Panc1 (cell line): ENCODE measurements at places on chromosomes 6 and 20. TPM values are rescaled to one million over a fixed set of nuclear protein-coding genes. Genes with fewer than 3 reads are reported as not detected.

The SLC17A4 gene
- not detected for total RNA-seq

The TRAPPC3L gene
- not detected for total RNA-seq

The ITPR3 gene
- 65.8 TPM for total RNA-seq

The TNNC2 gene
- 0.26 TPM for total RNA-seq

The PAX1 gene
- not detected for total RNA-seq

The ELOVL2 gene
- total RNA-seq, result 27.8 TPM

The CAP2 gene
- 37.0 TPM for total RNA-seq

The CDC40 gene
- 37.0 TPM for total RNA-seq

The LAMA4 gene
- total RNA-seq, result 11.9 TPM

The GSTA1 gene
- 0.28 TPM for total RNA-seq

The TPD52L2 gene
- 113 TPM for total RNA-seq

DNA sequence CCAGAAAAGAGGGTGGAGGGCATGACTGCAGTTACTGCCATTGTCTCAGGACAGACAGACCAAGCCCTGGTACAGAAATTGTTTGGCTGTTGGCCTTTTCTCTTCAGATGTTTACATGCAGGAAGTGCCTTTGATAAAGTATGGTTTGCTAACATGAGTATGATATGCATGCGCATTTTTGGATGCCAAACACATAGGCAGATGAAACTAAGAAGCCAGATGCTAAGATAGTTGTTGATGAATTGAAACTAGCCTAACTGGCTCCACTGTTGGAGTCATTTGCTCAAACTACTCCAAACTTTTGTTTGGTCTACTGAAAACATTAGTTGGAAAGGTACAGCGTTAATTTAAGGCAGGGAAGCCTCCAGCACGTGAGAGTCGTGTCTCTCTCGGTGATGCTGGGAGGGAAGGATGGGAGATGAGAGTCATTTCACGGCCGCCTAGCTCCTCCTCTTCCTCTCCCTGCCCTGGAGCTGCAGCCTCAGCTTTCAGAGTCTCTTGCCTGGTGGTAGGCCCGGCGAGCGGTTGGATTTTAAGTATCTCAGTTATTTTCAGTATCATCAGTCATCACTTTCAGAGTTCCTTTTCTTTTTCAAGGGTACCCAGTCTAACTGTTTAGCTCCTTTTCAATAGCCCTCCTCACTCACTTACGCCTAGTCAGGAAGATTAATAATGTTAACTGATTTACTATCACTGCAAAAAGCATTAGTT is 29.7 kb downstream of the RREB1 start:
- no peak for DNase-seq

DNA sequence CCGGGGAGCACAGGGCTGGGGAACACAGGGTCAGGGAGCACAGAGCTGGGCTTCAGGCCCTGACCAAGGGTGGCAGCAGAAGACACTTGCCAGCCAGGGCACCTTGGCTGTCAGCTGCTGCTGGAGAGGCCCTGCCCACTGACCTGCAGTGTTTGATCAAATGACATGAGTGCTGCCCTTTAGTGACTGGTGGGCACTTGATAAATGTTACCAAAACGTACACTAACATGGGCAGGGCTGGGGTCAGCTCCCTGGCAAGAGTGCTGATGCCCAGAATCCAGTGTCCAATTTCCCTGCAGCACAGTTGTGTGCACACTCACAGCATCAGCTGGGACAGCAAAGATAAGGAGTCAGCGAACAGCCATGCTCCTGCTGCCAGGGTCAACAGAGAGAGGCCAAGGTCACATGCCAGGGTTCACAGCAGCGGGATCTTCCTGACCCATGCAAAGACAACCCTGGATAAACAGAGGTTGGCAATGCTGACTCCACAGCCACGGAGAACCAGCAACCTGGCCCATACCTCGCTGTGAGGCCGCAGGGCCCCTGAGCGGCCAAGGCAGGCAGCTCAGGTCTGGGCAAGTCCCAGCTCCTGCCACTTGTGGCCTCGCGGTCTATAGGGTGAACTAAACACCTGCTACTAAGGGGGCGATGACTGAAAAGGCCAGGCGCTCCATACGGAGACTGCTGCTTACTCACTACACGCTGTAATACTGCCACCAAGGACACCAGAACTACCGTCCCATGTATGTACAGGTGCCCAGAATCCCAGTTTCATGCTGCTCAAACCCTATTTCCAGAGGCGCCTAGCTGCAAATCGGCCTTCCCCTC is 46.3 kb downstream of the NINL start:
- DNase-seq, result no peak

GRCh38 chr20:10113746-10114145 is 79.0 kb downstream of the ANKEF1 start:
- no peak for DNase-seq

DNA sequence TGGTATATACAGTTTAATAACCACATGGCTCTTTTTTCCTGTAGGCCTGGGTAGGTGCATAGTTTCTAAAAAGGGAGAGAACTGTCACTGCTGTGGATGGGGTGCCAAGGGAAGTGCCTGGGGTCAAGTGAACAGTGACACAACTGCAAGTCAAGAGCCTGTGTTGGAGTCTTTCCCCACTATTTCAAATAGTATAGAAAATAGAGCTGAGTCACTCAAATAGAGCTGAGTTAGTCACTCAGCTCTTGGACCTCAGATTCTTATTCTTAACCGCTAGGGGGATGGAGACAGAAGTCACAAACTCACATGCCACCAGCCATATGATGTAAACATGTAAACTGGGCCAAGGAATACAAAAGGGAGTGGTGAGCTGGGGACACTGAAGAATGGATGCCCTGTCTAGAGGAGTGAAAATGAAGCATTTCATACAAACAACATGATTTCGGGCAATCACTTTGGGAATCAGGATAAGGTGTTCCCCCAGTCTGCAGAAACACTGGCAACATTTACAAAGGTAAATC is 2.1 kb downstream of the NQO2 start:
- peak; percentile 81 for DNase-seq

- no peak for DNase-seq
These were observed 226.8 kb downstream of the TMEM242 start for GRCh38 chr6:157096522-157096921.

DNA sequence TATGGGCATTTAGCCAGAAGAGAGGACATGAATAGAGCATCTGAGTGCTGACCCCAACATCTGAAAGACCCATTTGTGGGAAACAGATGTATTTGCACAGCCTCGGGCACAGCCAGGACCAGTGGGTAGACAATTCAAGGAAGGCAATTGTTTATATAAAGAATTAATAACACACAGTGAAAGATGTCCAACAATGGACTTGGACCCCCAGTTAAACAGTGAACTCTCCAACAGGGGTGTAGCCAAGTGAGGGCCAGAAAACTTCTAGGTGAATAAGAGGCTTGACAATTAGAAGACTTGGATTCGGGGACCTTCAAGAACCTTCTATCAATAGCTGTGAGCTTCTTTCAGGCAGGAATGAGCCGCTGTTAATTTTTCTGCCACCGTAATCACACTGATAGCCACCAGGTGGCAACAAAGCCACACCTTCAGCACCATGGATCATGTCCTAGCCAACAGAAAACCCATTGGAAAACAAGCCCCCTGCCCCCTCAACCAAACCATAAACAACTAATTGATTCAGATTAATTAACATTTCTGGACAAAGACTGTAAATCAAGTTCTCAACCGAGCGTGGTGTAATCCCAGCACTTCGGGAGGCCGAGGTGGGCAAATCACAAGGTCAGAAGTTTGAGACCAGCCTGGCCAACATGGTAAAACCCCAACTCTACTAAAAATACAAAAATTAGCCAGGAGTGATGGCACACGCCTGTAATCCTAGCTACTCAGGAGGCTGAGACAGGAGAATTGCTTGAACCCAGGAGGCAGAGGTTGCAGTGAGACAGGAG is 8.8 kb upstream of the SRSF6 start:
- DNase-seq, result peak; percentile 46

- no peak for DNase-seq
These were observed 4.8 kb downstream of the SAMD10 start for GRCh38 chr20:63974402-63975200.

DNA sequence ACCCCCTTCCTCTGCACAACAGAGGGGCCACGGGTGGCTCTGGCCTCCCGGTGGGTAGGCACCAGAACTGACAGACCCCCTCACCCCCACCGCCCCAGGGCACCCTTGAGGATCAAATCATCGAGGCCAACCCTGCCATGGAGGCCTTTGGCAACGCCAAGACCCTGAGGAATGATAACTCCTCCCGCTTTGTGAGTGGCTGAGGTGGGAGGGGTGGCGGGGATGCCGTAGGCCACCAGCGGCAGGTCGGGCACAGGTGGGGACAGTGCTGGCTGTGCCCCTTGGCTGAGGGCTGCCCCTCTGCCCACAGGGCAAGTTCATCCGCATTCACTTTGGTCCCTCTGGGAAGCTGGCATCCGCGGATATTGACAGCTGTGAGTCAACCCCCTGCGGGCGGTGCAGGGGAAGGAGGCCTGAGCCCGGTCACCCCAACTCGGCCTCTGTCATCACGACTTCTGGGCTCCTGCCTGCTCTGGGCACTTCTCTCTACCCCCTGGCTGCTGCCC is 29.1 kb downstream of the MYH7B start:
- no peak for DNase-seq

DNA sequence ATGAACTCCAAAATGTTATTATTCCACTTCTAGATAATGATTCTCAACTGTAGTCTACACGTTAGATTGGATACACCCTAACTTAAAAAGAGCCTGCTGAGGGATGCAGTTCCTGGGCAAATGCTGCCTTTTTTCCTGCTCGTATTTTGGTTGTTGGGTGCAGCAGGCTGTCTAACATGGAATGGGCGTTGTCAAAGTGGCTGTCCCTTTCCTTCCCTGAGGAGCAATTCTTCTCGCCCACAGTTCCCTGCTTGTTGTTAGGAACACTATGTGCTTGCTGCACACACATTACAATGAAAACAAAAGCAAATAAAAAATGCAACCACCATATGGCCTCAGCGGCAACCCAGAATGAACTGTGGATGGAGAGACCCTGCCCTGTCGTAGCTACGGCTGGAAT is 1.7 kb upstream of the ADGRF5 start:
- DNase-seq, result no peak

DNA sequence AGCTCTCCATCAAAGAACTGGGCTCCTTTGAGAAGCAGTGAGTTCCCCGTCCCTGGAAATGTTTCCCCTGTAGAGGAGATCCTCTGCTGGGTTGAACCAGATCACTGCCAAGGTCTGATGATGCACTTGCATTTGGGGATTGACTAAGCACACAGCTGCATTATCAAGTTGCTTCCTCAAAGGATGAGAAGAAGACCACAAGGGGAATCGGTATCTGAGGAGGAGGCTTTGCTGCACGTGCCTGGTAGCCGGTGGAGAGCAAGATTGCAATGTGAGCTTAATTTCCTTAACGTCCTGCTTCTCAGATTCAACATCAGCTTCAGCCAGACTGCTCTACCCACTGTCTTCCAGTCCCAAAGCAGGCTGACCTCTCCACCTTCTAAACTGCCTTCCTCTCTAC is 128.8 kb upstream of the STMND1 start:
- no peak for DNase-seq

GRCh38 chr20:58986286-58986967 is 5.4 kb downstream of the NELFCD start:
- DNase-seq, result no peak

- DNase-seq, result no peak
These were observed 751.0 kb downstream of the CD109 start for GRCh38 chr6:74447013-74447412.

DNA sequence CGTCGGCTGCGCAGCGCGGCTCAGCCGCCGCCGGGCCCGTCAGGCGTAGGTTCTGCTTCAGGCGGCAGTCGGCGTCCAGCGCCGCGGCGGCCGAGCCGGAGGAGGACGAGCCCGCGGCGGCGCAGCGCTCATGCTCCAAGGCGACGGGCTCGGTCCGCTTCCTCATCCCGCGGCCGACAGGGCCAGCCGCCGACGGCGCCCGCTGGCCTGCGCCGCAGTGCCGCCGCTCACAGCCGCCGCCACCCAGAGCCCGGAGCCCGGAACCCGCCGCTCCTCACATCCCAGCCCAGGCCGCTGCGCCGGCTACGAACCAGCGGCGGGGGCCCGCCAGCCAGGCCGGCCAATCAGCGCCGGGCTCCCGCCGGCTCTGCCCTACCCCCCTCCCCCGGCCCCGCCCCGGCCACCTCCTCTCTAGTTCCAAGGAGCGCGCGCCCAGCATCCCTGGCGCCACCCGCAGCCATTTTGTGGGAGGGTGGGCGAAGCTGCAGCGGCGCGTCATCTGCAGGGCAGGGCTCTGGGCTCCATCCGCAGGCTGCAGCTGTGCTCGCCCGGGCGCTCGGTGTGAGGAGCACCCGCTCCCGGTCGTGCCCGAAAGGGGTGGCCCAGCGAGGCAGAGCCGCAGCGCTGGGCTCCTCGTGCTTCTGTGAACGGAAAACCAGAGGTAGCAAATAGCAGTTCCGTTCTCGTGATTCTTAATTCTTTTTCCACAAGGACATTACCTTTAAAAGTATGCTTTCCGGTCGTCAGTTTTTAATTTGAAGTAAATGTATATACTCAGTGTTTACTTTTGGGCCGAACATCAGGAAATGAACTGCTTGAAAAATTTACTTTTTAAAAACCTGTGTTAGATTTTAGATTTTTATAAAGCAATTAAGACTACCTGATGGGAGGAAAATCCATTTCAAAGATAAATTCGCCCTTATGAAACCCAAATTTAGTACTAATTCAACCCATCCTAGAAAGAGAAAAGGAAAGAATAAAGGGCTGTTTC is at the start of gene ABHD12:
TSS of gene ABHD12 (minus strand) at position 298 of the 991 bp plus-strand sequence. CDS start at position 166, 132 bp downstream.
- no peak for DNase-seq

- peak; percentile 43 for DNase-seq
These were observed 212.8 kb upstream of the PROKR2 start for GRCh38 chr20:5529331-5530148.

- DNase-seq, result no peak
These were observed 3.2 kb downstream of the ZMYND8 start for GRCh38 chr20:47353239-47353691.

DNA sequence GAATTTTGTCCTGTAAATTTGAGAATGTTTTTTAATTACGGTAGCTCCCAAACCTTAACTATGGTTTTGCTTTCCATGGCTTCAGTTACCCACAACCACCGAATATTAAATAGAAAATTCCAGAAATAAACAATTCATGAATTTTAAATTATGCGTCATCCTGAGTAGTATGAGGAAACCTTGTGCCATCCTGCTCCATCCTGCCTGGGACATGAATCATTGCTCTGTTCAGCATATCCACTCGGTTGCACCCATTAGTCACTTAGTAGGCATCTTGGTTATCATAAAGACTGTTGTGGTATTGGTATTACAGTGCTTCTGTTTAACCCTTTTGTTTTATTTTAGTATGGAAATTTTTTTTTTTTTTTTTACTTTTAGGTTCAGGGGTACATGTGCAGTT is 39.7 kb downstream of the KCNS1 start:
- peak; percentile 72 for DNase-seq

- no peak for DNase-seq
These were observed 35.4 kb downstream of the MDFI start for GRCh38 chr6:41673704-41674000.

GRCh38 chr6:132650429-132650828 is 8.6 kb downstream of the TAAR1 start:
- DNase-seq, result no peak
